RPMI7951 (cell line): ENCODE measurements at places on chromosomes 5 and 9. TPM values are rescaled to one million over a fixed set of nuclear protein-coding genes. Genes with fewer than 3 reads are reported as not detected.

Gene MEIKIN
- total RNA-seq: not detected in 2 replicates

Gene ENTREP1
- total RNA-seq: 0.10 TPM in 1 of 2 replicates, not detected in the other

Gene GABRA6
- total RNA-seq: not detected in 2 replicates

DNA sequence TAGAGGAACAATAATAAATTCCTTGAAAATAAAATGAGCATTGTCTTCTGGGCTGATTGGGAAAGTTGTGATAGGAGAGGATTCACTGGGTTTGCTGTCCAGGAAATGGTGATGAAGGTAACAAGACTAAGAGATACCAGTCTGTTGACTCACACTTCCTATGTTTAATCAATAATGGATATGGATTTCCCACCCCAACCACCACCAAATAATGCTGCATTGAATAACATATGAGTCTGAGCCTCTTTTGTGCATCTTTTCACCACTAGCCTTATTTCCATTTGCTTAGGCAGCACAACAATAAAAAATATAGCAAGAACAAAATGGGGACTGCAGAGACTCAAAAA lies 120.2 kb upstream of the NFIB start:
- no peak for DNase-seq

- DNase-seq: no peak
Observed at GRCh38 chr9:106785200-106785599, 77.8 kb upstream of the ZNF462 start.

DNA sequence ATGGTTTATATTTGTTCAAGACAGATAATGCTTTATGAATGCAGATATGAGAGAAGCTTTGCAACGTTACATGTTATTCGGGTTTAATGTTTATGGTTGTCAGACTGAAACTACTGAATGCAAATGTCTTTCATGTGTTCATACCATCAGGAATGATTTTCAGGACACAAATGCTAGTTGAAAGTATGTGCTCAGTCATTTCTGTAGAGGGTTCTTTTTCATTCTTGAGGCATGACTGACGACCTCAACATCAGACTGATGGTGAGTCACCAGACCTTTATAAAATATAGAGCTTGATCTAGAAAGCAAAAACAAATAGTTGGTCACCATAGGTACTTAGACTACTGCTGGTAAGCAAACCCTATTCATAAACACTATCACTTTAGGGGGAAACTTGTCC lies 287.3 kb upstream of the NUDT12 start:
- DNase-seq: peak; percentile 82

DNA sequence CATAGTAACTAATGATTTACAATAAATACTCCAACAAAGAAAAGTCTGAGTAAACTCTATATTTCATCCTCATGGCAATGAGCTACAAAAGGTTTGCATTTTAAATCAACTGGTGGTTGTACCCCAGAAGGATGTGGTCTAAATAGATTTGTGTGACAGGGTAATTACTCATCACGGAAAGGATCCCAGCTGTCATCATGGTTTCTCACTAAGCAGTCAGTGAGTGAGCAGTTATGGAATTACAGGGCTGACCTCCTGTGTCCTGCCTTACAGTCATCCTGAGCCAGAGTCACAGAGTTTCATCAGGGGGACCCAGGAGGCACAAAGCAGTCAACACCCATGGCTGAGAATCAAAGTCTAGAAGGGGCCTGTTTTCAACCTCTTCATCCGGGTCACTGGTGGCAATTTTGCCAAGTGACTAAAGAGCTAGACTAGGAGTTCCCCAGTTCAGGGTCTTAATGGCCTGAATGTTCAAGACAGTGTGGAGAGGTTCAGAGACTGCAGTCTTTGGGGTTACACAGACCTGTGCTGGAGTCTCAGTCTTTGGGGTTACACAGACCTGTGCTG lies 210.7 kb upstream of the SLC24A2 start:
- DNase-seq: peak; percentile 93

- peak; percentile 47 for DNase-seq
Observed at GRCh38 chr5:122077366-122078115, 518 bp downstream of the LOX start.

GRCh38 chr5:133460172-133460758 lies 152.1 kb downstream of the FSTL4 start:
- DNase-seq: no peak
